ENCODE measurements at places on chromosomes 11 and 22.
A peak's percentile ranks its signal among the peaks of the same experiment; 100 is the strongest.

DNA sequence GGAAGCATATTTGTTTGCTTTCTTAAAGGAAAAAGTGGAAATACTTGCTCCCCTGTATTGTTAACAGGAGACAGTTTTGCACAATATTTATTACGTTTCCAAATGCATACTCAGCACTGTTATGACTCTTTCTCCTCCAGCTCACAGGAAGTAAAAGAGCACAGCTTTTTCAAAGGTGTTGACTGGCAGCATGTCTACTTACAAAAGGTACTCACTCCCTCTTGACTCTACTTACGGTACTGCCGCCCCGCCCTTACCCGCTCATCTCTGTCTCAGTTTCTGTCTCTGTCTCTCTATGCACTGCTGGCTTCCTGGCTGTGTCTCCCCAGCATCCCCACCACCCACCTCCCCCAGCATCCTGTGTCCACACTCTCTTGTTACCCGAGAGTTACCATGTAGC is 32.2 kb upstream of the MYO18B start:
- no peak for DNase-seq

DNA sequence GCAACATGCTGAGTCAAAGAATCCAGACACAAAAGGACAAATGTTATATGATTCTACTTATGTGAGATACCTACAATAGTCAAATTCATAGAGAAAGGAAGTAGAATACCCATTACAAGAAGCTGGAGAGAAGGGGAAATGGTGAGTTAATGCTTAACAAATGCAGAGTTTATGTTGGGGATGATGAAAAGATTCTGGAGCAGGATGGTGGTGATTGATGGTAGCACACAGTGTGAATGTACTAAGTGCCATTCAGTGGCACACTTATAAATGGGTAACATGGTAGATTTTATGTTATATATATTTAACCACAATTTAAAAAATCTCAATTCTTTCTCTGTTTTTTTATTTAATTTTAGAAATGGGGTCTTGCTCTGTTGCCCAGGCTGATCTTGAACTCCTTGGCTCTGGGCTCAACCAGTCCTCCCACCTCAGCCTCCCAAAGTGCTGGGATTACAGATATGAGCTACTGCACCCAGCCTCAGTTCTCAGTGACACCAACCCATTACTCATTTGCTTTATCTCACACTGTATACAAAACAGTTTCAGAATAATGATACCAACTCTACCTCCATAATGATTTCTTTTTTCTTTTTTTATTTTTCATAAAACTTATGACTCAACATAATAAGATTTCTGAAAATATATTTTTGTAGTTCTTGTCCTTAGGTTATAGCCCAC is 9.6 kb upstream of the RELA start:
- DNase-seq, result no peak

DNA sequence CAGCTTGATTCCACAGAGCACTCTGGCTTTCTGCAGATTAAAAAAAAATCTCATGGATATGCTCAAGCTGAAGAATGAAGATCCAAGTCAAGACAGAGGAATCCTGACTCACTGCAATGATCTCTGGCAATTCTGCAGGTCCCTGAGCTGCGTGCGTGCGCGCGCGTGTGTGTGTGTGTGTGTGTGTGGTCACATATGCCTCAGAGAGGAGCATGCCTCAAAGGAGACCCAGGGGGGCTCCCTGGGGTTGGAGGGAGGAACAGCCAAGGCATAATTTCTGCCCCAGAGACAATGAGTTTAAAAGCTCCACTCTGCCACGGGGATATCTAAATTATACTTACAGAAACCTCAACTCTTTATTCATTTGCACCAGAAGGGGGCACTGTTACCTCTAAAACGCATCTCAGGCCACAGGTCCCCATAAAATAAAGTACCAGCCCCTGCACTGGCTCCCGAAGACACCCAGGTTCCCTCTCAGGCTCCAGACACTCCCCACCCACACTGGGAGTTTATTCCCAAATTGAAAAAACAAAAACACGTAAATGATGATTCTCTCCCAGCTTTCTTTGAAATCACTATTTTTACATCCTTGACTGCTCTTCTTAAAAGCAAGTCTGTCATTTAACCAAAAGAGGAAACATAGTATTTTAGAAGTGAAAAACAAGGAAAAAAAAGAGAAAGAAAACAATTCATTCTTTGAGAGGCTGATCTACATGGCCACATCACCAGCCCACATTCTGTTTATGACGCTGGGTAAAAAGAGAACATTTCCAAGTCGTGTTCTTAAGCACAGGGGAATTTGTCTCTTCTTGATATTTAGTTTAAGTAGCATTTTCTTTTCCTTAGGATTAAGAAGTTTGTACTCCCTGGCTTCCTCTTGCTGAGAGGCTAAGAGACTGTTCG is 401.0 kb downstream of the LARGE1 start:
- DNase-seq, result peak; percentile 40

- no peak for DNase-seq
Measured at GRCh38 chr11:12698048-12698447, 23.8 kb downstream of the TEAD1 start.

DNA sequence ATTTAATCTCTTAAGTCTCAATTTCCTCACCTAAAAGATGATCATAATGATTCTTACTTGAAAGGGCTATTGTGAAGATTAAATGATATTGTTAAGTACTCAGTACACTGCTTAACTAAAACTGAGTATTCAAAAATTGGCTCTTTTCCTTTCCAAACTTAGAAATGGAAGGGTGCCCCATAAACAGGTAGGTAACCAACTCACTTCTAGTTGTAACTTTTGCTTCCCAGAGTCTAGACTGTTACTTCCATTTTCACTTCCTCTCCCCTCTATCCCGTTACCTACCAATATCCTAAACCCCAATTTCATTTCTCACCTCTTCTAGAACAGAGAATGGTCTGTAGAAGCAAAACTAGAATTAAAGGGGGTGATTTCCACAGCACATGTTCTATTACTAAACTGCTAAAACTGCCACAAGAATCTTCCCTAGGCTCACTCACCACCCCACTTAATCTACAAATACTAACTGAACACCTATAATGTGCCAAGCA is 50.0 kb downstream of the RRAS2 start:
- no peak for DNase-seq

GRCh38 chr11:33258631-33259205 is 1.5 kb downstream of the HIPK3 start:
- peak; percentile 49 for DNase-seq

DNA sequence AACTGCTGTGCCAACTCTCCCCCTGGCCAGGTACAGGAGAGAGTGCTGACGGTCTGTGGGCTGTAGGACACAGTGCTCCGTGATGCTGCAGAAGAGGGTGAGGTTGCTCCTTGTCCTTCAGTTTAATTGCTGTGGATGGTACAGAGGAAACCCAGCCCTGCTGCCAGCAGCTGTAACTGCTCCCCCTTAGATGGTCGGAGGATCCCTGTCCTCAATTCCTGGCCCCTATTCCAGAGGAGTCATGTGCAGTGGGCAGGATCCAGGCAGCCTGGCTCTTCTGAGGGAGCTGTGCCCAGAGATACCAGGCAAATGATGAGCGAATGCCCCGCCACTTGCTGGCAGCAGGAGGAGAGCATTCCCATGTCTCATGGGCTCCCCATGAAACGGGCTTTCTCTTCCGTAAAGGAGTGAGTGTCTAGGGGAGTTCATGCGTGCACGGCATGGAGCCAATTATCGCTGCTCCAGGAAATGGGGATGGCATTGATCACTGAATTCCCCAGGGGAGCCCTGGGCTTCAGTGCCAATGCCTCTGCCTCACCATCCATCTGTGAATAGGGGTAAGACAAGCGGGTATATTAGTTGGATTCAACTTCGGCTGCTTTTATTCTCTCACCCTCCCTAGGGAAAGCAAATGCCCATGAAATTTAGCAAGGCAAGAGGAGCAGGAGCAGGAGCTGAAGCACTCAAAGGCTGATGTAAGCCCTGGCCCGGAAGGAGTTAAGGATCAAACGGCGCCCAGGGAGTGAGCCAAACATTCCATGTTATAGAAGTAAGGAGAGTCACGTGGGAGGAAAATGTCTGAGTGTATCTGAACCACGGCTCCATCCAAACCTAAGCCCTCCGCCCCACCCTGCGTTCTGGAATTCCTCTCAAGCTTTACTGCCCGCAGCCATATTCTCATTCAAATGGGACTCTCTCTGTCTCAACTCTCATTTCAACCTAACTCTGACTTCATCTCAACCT is 51.0 kb upstream of the CSNK2A3 start:
- no peak for DNase-seq

- no peak for DNase-seq
Measured at GRCh38 chr11:117869604-117870003, 6.9 kb downstream of the FXYD6 start.

- DNase-seq, result peak; percentile 70
Measured at GRCh38 chr11:17760102-17761029, 25.8 kb downstream of the KCNC1 start.

- DNase-seq, result no peak
Measured at GRCh38 chr22:44765571-44766285, 13.4 kb downstream of the ARHGAP8 start.

GRCh38 chr11:126592496-126593410 is 237.3 kb downstream of the ST3GAL4 start:
- no peak for DNase-seq

GRCh38 chr11:99781074-99781473 is 760.3 kb downstream of the CNTN5 start:
- DNase-seq, result no peak

GRCh38 chr11:45275828-45276227 is 10.3 kb downstream of the SYT13 start:
- no peak for DNase-seq

DNA sequence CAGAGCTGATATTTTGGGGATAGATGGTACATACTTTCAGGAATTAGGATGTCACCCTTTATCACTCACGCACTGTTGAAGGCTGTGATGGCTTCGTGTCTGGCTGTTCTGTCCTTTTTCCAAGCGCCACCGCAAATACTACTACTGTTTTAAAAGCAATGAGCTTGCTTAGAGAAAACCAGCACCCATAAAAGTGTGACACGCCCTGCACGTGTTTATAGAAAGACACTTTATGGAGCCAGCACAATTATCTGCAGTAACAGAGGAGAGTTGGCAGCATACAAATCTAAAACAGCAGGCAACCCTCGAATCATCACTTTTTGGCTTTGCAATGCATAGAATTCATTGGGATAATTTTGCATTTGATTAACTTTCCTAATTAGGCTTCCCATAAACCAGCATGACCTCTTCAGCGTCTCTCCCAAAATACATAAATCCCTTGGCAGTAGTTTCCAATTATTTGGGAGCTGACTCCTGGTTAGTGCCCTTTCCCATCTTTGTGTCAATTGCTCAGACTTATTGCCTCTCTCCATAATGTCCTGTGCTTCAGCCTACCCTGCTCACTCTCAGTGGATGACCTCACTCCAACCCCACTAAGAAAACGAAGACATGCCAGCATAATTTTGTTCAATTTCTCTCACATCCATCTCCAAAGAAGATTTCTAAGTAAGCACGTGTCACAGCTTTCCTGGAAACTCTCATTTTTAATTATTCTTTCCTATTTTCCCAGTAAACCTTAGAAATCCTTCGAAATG is 118.7 kb upstream of the LARGE1 start:
- DNase-seq, result no peak

DNA sequence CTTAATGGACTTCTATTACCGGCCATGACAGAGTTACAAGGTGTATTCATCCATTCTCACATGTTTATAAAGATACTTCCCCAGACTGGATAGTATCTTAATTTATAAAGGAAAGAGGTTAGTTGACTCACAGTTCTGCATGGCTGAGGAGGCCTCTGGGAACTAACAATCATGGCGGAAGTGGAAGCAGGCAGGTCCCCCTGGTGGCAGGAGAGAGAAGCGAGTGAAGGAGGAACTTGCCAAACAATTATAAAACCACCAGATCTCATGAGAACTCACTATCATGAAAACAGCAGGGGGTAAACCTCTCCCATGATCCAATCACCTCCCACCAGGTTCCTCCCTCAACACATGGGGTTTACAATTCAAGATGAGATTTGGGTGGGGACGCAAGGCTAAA is 170.0 kb upstream of the PDGFD start:
- DNase-seq, result no peak

DNA sequence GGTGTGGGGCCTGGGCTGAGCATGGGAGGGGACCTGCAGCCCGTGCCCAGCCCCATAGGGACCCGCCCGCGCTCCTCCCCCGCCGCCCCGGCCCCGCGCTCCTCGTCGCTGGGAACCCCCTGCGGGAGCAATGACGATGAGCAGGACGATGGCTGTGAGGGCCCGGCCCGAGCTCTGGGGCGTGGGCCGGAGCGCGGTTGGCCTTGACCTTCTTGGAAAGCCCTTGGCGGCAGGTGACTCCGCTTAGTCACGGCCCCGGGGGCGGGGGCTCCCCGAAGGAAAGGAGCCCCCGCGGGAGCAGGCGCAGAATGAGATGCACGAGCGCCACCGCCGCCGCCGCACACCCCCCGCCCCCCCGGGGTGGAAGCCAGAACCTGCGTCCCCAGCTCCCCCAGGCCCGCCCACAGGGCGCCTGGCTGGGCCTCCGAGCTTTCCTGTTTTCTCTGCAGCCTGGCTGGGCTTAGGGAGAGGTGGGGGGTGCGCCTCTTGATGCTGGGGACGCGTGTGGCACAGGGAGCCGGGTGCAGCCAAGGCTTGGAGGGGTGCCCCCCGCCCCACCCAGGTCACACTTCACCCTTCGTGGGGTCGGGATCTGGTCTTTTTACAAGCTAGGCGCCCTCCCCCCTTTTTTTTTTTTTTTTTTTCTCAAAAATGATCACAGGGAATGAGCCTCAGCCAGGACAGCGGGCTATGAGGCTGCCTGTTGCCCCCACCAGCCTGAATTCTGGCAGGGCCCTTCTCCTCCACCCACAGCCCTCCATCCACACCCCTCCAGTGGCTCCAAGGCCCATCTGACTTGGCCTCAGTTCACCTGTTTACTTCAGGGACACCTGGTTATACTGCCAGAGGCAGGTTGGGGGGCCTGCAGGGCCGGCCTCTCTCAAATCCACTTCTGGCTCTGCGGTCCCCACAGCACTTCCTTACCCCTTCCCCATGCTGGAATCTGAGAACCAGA is 17.9 kb downstream of the CRELD2 start:
- DNase-seq, result peak; percentile 54

GRCh38 chr22:44396727-44397722 is 84.3 kb upstream of the SHISAL1 start:
- DNase-seq, result no peak

GRCh38 chr11:61187505-61188130 is 15.7 kb upstream of the PGA3 start:
- peak; percentile 55 for DNase-seq

DNA sequence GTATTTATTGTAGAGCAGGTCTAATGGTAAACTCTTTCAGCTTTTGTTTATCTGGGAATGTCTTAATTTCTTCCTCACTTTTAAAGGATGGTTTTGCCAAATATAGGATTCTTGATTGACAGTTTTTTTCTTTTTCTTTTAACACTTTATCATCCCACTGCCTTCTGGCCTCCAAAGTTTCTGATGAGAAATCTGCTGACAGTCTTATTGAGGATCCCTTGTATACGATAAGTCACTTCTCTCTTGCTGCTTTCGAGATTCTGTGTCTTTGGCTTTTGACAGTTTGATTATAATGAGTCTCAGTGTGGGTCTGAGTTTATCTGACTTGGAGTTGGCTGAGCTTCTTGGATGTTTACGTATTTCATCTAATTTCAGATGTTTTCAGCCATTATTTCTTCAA is 6.7 kb upstream of the TSKU start:
- no peak for DNase-seq

DNA sequence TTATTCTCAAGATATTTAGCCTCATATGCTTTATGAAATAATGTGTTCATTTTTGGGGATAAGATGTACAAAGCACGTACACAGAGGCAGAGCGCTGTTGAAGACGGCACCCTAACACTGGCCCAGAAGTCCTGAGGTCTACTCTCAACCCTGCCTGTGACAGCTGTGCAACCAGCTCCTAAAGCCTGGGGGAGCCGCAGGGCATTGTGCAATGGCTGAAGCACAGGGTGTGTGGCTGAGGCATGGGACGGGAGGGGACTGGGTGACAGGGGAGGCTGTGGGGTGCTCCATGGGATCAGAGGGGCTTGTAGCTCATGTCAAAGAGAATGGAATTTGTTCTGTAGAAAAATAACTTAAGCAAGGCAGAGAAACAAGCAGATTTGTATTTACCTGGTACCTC is 27.7 kb downstream of the FAM227A start:
- no peak for DNase-seq
